Mesenchymal stem cell (in vitro differentiated cells and primary cell): ENCODE measurements at places on chromosomes 4 and X.

DNA sequence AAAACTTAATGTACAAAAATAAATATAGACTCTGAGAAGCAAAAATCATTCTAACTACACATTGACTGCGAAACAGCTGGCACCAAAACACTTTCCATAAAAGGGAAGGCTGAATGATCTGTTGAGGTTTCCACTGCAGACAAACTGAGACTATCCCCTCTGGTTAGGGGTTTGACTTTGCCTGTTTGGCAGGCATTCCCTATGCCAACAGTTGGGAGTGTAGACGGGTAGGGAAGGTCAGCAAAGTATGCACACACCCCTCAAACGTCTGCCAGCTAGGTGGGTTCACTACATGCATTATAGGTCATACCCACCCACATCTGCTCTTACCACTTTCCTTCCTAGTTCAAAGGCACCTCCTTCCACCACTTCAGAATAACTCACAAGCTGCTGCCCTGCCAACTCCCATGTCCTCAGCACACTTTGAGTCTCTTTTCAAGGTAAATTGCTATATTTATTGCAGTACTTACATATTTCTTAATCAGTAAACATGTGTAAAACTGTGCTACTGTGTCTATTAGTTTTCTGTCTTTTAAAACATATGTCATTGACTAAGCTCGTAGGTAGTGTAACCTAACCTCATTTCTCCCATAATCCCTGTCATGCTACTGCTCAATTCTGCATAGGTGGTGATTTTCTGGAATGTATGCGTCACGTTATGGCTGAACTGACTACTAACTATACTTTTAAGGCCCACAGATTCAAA is 12.4 kb downstream of the CTSO start:
- no peak for DNase-seq

DNA sequence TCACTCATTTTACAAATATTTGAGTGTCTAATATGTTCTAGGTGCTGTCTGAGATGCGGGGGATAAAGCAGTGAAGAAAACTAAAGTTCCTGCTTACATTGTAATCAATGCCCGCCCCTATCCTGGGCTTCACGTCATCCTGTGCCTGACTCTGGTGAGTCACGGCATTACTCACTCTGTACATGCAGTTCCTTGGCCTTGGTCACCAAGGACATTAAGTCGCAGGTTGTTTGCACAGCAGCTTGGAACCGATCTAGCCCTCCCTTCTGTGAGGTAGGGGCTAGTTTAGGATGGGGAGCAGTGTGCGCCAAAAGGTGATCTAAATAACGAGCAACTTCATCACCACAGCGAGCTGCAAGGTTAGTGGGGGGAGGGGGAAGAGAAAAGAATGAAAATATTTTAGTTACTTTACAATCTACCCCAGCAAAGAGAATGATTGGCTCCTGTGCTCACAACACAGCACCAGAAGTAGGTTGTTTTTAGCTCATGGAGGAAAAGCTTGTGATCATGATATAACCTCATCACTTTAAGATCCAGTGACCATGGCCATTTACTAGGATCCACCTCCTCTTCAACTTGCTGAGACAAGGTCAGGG is 48.0 kb upstream of the HDAC8 start:
- DNase-seq, result peak; percentile 91

DNA sequence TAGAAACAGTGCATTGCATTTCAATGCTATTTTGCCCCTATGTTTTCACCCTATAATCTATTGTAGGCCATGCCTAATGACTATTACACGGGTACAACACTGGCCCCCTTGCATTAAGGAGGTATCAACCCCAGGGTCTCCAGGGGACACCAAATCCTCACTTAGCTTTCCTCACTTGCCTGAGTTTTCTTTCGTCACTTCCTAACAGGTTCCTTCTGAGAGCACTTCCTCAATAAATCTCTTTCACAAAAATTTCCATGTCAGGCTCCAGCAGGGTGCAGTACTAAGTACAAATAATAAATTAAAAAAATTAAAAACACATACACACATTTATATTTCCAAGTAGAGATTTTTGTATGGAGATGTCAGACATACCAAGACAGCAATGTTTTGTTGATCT is 165.0 kb downstream of the RBM46 start:
- no peak for DNase-seq

GRCh38 chr4:130187587-130187986 is 1091.6 kb downstream of the C4orf33 start:
- no peak for DNase-seq

- DNase-seq, result peak; percentile 16
These were observed 214.0 kb upstream of the WDFY3 start for GRCh38 chr4:85180533-85180932.

DNA sequence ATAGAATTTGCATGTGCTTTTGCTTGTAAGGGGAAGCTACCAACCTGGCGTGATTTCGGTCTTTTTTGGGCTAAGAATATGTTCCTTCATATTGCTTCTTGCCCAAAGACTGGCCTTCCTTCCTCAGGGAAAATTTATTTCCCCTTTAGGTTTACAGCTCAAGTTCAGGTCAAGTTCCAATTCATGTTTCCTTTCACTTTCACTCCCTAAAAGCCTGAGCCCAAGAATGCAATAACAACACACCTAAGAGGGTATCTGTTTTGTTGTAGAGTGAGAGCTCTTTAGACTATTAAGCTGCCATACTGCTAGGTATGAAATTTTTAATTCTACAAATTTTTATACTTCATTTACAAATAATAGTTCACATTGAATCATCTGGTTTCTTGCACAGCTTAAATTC is 299.6 kb downstream of the TLL1 start:
- DNase-seq, result no peak

GRCh38 chr4:8904041-8904501 is 32.4 kb upstream of the HMX1 start:
- DNase-seq, result no peak

DNA sequence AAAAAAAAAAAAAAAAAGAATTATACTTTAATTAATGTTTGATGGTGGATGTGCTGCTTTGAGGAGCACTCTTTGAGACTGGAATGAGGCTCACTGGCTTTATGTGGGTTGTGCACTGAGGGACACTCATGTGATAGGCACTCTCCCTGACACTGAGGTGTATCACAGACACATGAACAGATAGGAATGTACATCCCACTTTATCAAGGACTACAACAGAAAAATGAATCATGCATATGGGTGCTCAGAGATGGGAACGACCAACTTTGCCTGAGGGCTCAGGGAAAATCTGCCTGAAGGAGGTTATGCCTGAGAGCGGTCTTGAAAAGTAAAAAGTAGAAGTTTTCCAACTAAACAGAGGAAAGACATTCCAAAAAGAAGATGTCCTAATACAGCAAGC is 97.7 kb upstream of the RBPJ start:
- peak; percentile 26 for DNase-seq

- DNase-seq, result peak; percentile 72
These were observed 250.5 kb downstream of the TECRL start for GRCh38 chr4:64158648-64159326.

DNA sequence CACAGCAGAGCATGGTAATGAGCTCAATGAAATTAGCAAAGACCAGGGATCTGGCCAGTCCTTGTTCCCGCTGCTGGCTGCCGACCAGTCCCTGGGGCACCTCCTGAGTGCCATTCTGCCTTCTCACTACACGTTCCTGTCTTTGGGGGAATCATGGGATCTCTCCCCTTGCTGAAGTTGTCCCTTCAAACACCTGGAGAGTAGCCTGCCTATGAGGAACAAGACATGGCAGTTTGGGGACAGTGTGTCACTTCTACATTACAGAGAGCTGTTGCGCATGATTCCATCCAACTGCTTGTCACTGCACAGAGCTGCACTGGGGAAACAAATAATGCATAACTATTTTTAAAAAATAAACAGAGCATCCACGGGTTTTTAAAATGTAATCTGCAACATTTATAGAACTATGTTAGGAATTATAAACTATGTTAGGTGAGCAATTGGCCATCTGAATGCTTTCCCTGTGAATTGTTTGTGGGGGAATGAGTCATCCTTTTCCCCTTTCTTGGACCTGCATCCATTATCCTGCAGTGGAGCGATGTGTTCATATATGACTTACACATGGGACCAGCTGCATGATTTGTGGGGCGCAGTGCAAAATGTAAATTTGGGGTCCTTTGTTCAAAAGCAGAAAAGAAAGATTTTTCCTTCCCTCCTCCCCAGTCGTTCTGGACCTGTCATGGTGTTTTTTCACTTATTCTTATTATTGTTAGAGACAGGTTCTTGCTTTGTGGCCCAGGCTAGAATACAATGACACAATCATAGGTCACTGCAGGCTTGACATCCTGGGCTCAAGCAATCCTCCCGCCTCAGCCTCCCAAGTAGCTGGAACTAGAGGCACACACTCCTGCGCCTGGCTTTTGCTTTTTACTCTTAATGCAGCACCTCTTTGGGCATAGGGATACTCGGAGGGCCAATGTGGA is 115.0 kb upstream of the TBL1X start:
- peak; percentile 18 for DNase-seq

GRCh38 chr4:26407476-26407875 is 82.8 kb downstream of the CCKAR start:
- no peak for DNase-seq

DNA sequence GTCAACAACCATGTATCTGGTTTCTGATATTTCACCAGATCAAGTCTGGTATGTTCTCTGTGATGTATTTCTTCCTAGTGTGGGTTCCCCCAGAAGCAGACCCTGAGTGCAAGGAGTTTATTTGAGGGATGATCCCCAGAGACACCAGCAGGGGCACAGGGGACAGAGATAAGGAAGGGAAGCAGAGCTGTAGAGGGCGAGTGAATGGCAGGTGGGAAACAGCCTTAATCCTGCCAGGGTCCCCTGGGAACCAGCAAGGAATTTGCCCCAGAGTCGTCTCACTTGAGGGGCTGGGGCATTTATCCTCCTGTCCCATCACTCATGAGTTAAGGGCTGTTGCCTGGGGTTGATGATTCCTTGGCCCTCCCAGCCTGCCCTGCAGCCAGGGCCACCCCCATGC is 206.4 kb upstream of the BCOR start:
- no peak for DNase-seq

- no peak for DNase-seq
These were observed 107.4 kb downstream of the MAML3 start for GRCh38 chr4:140046543-140046942.

- DNase-seq, result no peak
These were observed 9.8 kb downstream of the ATP2B3 start for GRCh38 chrX:153527208-153527607.
